ENCODE measurements at places on chromosomes 2 and 18.

DNA sequence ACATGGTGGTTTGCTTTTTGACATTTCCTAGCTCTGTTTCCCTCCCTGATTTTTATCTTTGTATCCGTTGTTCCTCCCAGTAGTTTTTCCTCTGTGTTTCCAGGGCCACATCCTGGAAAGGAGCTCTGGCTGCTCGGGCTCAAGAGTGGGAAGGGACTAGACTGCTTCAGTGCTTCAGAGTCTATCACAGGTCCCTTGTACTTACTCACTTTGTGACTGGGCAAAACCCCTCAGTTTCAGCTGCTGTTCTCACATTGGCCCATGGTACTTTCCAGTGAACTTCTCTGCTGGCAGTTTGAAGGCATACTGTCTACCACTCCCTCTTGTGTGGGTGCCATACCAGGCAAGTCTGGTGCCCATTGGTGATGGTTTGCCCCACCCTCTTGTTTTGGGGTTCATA, 7.5 kb upstream of the STAMBP start:
- DNase-seq: no peak

- DNase-seq: no peak
These were observed 94.8 kb upstream of the KCNJ3 start for GRCh38 chr2:154603682-154604081.

DNA sequence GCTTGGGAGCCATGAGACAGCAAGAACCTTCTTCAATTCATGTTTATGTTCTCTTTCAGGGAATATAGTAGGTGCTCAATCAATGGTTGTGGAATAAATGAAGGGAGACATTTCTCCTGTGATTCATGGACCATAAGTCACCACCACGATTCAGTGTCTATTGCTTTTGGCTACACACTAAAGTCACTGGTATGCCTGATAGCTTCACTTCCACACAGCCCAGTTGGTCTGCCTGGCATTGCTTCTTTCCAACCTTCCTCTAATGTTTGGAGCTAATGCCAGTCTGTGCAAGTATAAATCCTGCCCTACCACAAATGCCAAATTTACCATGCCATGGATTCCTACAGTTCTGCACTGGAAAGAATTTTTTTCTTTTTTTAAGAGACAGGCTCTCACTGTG, 1.3 kb upstream of the CXCR1 start:
- no peak for DNase-seq

DNA sequence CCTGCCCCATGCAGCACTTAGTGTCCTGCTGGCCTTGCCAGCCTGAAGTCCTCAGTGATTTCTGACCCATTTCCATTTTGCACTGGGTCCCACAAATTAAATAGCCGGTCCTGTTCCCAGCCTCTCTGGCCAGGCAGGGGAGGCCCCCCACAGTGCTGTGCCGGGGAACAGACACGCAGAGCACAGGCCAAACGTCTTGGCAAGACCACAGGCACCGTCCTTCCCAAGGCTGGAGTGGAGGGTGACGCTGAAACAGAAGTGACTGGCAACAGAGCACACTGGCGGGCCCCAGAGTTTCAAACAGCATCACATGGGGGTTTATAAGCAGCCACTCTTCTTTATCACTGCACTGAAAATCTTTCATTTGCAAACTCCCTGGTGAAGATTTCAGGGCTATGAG, 52.2 kb downstream of the EDAR start:
- DNase-seq: peak; percentile 64

DNA sequence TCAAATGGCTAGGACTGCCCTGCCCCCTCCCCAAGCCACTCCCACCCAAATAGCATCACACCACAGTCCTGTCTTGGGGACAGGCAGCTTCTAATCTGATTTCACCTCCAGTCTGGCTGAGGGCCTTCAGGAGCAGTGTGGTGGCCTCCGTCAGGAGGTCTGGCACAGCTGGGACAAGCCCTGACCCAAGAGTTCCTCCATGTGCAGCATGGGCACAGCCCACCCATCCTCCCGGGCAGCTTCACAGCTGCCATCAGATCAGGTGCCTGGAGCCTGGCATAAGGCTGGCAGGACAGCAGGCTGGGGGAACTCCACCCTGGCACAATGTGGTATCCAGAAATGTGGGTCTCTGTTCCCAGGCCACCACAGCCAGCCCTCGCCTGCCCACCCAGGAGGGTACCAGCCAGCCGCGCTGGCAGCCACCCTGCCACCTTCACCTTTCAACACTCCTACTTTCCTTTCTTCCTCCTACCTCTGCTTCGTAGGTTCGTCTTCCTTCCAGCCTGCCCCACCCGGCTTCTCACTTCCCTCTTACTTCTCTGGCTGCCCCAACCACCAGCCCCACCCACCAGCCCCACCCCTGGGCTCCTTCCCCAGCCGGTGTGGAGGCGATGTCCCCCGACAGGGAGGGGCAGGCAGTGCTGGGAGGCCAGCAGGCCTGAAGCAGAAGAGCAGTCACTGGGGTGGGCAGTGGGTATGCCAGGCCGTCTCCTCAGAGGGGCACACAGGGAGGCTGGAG, at the start of gene CAPG:
Gene CAPG, minus strand, starts transcription at position 522 of the 739 bp plus-strand sequence. CDS start 8,221 bp downstream, outside the sequence.
- DNase-seq: peak; percentile 46

DNA sequence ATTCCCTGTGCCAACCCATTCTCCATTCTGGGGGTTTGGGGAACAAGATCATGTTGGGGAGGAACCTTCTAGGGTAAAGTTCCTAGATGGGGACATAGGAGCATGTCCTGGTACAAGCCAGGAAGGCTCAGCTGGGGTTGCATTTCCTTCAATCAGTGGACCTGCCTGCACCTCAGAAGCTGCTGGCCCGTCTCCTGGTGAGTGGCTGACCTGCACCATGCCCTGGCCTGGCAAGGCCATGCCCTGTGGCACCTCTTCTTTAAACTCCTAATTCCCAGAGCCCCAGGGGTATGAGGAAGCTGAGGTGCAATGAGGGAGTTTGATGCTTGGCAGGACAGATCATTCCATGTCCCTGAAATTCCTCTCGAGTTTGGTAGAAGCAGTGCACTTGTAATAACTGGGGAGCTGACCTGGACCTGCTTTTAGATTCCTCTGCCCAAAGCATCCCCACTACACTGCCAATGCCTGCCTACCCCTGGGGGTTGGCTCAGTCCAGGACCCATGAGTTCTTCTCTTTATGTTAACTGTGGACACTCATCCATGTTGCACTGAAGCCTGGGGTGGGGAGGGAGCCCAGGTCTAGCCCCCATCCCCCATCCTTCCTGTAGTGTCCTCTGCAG, 25.3 kb downstream of the MROH2A start:
- no peak for DNase-seq

DNA sequence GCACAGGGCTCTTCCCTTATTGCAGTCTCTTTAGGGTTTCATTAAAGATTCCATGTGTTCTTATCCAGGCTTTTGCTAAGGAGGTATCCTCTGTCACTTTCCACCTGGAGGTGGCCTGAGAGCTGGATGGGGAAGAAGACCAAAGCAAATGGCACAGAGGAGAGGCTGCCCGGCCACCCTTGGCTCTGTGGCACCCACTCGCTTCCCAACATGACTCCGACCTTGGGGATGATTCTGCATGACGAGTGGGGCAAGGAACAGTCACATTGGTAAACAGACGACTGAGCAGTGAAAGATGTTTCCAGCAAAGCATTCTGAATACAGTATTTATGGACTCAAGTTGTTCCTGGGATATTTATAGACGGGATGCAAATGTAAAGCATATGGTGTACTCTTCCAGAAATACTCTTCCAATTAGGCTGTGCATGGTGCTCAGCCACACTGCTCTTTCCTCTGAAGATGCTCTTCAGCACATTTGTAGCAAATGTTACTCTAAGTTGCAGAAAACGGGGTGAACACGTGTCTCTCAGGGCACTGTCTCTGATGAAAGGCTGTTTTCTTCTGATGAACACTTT, 377.1 kb upstream of the HS6ST1 start:
- peak; percentile 35 for DNase-seq

GRCh38 chr2:192010073-192010472, 163.2 kb upstream of the CAVIN2 start:
- DNase-seq: no peak

DNA sequence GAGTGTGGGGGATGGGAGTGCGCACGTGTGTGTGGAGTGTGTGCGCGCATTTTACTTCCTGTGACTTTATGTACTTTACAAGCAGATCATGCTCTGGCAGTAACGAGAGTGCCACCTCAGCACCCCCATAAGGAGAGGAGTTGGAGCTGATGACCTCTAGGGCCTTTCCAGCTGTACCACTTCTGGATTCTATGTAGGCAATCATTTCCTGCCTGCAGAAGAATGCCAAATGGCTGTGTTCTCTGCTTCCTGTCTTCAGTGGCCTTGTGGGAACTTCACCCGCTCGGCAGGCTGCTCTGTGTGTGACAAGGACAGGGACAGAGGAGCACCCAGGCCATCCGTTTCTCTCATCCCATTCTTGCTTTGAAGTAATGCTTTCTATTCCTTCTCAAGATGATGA, 22.8 kb upstream of the ZNF385B start:
- DNase-seq: no peak

DNA sequence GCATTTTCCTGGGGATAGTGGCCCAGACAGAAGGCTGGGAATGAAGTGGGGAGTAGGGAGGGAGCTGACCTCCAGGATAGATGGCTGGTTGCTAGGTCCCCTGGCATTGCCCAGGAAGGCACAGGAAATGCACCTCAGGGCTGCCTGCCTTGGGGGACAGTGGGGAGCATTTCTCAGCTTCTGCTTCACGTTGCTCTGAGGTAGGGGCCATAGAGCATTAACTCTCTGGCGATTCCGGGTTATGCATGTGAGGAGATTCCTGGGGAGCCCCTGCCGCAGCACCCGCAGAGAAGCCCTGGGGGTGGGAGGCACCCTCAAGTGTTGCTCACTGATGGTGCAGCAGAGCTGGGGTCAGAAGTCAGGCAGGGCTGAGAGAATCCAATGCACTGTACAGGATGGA, 256.5 kb downstream of the CYP26B1 start:
- no peak for DNase-seq

GRCh38 chr2:140797718-140798117, 1333.1 kb downstream of the LRP1B start:
- DNase-seq: no peak

DNA sequence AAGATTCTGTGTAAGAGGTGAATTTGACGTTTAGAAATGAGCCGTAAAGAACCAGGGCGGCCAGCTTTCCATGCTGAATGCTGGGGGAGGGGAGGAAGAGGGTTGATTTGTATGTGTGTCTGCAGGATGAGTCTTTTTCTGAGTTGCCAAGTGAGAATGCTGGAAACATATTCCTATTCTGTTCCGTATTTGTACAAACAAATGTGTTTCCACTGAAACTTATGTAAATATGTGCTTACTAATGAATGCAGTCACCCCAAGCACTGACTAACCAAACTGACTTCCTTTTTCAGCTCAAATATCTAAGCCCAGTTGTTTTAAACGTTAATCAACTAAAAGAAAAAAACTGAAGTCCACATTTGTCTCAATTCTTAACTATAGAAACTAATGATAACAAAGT, 74.9 kb upstream of the APCDD1 start:
- no peak for DNase-seq

GRCh38 chr2:13533524-13533922, 816.8 kb downstream of the TRIB2 start:
- DNase-seq: no peak

- no peak for DNase-seq
These were observed 94.4 kb upstream of the HDAC4 start for GRCh38 chr2:239495175-239495574.

DNA sequence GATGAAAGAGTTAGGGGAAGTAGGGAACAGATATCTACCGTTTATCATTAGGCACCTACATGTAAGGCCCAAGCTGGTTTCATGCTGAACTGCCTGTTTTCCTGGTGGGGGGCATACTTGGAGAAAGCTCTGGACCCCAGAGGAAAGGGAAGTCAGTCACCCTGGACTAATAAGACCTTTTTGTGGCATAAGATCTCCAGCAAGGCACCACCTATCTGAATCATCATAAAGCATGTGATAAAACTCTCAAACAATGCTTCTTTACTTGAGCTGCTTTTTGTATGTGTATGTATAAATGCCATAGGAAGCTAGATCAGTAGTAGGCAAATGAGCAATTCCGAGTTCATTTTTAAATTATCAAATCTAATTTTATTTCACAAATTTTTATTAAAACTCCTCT, 104.8 kb downstream of the TANC1 start:
- no peak for DNase-seq

GRCh38 chr2:99336804-99337112, 431 bp upstream of the EIF5B start:
- no peak for DNase-seq

DNA sequence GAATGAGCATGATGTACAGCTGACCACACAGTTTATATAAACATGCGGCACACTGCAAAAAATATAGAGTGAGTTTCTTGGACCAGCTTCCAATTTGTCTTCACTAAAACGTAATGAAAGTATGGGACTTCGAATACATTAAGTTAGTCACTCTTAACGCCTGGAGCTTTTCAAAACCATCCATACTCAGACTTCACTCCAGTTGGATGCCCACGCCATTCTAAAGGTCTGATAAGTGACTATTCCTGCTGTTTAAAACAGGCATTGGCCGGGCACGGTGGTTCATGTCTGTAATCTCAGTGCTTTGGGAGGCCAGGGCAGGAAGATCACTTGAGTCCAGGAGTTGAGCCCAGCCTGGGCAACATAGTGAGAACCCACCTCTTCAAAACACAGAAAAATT, 84.6 kb downstream of the MYL12B start:
- no peak for DNase-seq

DNA sequence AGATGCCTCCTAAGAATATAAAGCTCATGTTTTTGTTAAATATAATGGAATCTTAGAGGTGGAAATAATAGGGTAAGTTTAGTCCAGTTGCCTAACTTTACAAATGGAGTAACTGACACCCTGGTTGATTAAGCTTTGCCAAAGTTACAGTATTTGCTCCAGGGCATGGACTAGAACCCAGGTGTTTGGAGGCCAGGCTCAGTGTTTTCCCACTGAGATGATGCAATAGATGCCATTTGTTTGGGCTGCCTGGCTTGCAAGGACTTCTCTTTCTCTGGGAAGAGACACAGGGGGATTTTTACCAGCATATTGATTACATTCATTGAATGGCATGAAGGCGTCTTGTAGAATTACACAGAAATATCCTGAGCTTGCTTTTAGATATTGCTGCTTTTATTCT, 397.8 kb downstream of the SLC4A3 start:
- DNase-seq: no peak

GRCh38 chr2:147860009-147860408, 15.2 kb downstream of the ACVR2A start:
- DNase-seq: no peak

DNA sequence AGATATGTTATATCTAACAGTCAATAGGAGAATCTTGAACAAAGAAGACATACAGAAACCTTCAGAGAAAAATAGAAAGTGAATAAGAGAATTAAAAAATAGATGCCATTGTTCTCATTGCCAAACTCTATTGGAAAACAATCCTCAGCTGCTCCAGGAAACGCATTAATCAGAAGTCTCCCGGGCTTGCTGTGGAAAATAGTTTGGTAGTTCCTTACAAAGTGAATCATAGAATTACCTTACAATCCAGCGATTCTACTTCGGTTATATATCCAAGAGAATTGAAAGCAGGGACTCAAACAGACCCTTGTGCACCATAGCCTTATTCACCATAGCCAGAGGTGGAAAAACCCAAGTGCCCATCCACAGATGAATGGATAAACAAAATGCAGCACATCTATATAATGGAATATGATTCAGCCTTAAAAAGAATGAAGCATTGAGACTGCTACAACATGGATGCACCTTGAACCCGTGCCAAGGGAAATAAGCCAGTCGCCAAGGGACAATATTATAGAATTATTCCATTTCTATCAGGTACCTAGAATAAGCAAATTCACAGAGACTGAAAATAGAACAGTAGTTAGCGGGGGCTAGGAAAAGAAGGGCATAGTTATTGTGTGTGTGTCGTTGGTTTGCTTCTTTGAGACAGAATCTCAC, 21.9 kb upstream of the CHRNA1 start:
- no peak for DNase-seq
